ENCODE measurements at places on chromosomes 1 and 21.
A peak's percentile ranks its signal among the peaks of the same experiment; 100 is the strongest.

GRCh38 chr1:66505671-66506392 is 28.1 kb upstream of the SGIP1 start:
- peak; percentile 78 for DNase-seq

GRCh38 chr21:41441546-41441945 is 15.5 kb downstream of the MX1 start:
- no peak for DNase-seq

DNA sequence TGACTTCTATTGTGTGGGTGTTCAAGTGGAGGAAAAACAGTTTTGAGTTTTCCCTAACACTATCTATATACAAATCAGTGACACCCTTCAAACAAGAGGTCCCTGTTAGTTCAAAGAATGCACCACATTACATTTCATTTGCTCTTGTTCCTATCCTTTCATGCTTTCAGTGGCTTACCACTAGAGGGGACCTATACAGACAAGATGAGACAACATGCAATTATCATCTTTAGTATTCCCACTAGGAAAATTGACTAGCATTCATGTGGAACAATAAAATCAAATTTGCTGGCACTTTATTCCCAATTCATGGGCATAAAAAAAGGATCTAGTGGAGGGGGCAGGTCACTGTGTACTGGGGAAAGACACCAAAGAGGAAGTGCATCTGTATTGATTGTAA is 13.3 kb upstream of the SIPA1L2 start:
- DNase-seq = no peak

GRCh38 chr1:46718727-46719622 is at the start of gene EFCAB14:
EFCAB14 (minus strand) TSS chr1:46719114; CDS start chr1:46718087, 1,027 bp downstream.
- DNase-seq = peak; percentile 86

GRCh38 chr1:147478521-147478920 is 62.8 kb upstream of the BCL9 start:
- no peak for DNase-seq

- no peak for DNase-seq
Measured at GRCh38 chr21:46622226-46622625, 13.2 kb upstream of the PRMT2 start.

- DNase-seq = peak; percentile 25
Measured at GRCh38 chr1:15758953-15759661, 512 bp downstream of the FBLIM1 start.

DNA sequence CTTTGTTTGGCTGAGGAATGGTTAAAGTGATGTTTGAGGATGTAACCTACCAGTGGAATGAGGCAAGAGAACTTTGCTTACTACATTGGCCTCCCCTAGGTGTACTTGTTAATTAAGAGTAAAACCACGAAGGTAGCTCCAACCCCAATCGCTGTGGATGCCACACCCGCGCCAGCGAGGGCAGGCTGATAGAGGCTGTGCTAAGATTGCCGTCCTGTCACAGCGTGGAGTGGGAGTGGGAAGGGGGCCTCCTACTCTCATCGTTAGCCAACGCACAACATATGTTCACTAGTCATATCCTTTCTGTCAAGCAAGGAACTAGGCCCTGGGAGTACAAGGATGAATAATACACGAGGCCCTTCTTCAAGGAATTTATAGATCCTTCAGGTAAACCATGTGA is 99.6 kb downstream of the RUNX1 start:
- no peak for DNase-seq

DNA sequence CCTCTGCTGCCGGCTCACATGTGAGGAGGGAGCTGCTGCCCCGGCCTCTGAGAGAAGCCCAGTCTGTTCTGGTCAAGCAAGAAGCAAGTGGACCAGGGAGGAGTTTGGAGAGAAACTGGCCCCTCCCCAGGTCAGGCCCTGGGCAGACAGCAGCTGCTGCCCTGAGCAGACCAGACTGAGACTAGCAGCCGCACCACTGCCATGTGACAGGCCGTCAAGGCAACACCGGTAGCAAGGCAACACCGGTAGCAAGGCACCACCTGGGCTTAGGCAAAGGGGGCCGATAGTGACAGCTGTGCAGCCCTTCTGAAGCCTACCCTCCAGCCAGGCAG is 50.3 kb downstream of the ARHGEF16 start:
- no peak for DNase-seq

DNA sequence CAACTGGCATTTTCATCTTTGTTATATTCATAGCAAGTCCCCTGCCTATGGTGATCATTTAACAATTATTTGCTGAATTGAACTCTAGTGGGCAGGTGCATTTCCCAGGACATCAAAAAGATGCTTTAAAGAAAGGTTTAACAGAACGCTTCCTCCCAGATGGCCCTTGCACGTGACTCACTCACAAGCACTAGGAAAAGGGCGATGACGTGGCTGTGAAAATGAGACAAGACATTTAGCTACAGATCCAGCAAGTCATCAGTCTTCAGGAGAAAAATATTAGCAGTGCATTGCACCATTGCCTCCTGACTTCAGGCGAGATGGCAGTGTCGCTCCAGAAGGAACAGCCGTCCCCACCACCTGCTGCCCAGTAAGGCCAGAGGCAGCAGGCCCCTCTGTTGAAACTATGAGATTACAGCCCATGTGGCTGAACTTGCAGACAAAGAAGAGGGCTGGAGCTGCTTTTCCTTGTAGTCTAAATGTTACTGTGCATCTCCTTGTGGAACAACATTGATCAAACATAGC is 37.2 kb downstream of the DSCAM start:
- peak; percentile 31 for DNase-seq

GRCh38 chr1:9558271-9558945 is 19.1 kb downstream of the SLC25A33 start:
- DNase-seq = no peak

DNA sequence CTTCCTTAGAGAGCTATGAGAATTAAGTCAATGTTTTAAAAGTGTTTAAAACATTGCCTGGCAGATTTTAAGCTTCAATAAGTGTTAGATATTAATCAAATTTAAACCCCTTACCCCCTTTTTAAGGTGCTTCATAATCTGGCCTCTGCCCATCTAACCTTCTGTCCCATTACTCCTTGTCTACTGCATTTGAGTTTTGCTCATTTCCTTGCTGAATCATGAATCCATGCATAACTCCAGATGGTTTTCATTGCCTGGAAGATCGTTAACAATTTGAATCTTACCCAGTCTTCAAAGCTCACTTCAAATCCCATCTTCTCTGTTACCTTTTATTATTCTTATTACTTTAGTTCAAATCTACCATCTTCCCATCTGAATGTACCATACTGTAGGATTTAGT is 4.6 kb downstream of the HJV start:
- DNase-seq = peak; percentile 52

DNA sequence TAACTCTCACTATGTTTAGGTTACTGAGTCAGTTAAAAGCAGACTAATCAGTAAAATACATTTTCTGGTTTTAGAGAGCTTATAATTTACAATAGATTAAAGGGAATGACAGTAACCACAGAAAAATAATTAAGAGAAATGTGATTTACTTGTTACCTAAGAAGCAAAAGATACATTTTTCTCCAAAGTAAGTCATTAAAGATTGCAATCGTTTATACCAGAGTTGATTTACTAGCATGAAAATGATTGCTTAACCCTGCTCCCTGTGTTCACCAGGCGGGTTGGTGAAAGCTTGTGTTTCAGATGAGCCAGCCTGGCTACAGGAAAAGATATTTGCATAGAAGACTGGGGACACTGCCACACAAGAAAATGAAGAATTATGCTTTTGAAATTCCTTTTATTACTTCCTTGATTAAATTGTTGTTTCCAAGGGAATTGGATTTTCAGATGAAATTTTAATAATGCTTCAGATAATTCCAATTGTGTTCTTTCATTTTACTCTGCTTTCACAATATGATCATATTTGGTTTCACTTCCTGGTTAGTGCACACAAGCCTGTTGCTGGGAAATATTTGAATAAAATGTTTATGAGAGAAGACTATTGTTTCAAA is 27.9 kb downstream of the LRRC8B start:
- DNase-seq = peak; percentile 18

DNA sequence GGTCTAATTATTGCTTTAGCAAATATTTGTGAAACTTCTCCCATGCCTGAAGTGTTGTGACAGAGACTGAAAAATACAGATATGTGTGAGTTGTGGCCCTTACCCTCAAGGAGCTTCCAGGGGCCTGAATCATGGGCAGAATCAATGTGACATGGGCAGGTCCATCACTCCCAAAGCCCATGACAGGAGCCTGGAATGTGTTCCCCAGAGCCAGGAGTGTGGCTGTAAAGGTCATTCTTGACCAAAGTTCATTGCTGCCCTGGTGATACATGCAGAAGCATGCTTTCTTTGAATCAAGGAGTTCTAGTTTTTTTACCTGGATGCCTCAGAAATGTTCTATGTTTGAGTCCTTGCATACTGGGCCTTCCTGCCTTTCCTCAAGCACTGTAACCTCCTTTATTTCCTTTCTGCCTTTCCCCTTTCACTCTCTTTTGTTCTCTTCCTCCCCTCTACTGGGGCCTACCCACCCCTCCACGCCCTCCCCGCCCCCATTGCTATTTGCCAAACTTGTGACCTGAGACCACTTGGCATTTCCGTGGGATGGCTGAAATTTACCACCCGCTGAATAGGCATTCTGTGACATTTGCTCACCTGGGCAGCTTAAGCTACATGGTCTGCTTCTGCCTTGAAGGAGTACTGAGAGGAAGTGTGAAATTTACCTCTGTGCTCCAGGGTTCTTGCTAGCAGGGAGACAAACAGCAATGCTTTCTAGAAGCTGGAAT is 19.7 kb downstream of the PBX1 start:
- DNase-seq = no peak

DNA sequence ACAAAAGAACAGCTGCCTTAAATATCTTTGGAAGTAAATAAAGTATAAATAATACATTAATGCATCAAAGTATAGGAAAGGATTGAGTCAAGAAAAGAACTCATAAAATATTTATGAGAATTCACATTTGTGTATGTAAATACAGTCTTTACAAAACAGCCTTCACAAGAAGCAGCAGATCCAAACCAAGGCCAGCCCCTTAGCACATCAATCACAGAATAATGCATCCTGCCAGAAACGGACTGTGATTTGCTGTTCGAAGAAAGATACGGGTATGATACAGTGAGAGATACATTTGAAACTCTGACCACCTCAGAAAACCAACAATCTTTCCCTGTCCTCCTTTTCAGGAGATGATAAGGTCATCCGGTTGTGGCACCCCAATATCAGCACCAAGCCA is 70.9 kb downstream of the WDR64 start:
- no peak for DNase-seq

- no peak for DNase-seq
Measured at GRCh38 chr1:117592155-117592554, 13.7 kb upstream of the TENT5C start.

DNA sequence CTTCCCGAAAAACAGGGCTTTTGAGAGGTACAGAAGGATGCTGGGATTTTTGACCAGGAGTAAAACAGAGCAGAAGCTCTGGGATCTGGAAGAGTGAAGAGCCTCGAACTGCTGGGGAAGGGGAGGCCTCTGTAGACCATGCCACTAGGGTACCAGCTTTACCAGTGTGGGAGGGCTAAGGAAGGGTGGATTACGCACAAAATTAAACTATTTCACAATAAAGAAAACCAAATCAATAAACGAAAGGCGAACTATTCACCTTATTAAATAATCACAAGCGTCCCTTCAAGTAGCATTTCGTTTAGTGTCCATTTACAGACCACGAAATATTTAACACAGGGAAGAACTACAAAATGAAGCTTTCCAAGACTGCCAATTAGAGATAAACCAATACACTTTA is 723 bp downstream of the CZIB start:
- no peak for DNase-seq

GRCh38 chr1:107574044-107574443 is 390.9 kb downstream of the VAV3 start:
- DNase-seq = no peak

DNA sequence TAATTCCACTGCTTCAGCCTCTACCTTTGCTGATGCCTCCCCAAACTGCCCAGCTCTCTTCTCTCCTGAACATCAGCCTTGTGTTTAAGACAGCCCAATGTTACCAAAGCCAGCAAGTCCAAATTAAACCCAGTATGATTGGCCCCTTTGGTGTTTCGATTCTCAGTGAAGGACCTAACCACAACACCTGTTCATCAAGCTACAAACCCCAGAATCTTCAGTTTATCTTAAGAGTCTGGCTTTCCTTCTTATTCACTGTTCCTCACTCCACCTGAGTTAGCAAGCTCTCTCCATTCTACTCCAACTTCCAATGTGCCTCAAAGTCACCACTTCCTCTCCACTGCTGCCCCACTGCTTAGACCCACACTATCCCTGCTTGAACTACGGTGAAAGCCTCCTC is 25.5 kb upstream of the ITPKB start:
- DNase-seq = no peak

- DNase-seq = no peak
Measured at GRCh38 chr1:207397525-207397926, 56.6 kb upstream of the CR2 start.

DNA sequence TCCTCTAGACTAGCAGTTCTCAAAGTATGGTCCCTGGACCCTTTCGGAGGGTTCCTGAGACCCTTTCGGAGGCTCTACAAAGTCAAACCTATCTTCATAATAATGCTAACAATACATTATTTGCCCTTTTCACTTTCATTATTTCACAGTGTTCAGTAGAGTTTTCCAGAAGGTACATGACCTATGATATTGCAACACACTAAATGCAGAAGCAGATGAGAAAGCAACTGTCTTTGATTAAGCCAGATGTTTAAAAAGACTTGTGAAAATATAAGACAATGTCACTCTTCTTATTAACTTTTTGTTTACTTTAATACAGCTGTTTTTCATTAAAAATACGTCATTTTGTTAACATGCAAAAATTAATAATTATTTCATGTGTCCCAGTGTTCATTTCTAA is 5.8 kb downstream of the KCNJ10 start:
- DNase-seq = no peak

DNA sequence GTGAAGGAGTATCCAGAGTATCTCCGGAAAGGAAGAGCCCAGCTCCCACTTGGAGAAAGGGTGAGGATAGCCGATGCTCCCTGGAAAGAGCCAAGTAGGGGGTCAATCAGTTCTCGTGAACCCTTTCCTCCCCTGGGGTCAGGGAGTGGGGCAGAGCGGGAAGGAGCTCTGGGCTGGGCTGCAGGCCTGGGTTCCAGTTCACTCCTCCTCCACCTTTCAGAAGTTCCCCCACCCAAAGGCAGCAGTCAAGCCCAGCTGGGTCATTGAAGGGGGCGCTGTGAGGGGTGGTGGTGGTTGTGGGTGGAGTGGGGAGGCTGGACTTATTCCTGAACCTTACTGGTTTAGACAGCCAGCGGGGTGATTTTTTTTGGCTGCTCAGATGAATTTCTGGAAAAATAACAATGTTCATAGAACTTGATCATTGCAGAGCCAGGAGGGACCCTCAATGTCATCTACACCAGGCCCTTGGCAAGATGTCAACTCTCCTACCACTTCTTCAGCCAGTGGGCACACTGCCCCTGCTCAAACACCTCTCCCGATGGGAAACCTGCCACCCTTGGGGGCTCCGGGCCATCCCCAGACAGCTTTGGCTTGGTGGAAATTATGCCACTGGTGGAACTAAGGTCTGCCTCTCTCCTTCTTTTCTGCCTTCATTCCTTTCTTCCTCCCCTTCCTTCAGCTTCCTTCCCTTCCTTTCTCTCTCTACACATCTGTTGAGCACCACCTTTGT is 235.8 kb downstream of the TRABD2B start:
- DNase-seq = no peak

Data from fibroblast of skin of abdomen (primary cell).